PC-3 (cell line): ENCODE measurements at places on chromosomes 5 and 9. TPM values are rescaled to one million over a fixed set of nuclear protein-coding genes. Genes with fewer than 3 reads are reported as not detected.

GRCh38 chr9:77018969-77019235 is 553 bp upstream of the FOXB2 start:
- DNase-seq: no peak

DNA sequence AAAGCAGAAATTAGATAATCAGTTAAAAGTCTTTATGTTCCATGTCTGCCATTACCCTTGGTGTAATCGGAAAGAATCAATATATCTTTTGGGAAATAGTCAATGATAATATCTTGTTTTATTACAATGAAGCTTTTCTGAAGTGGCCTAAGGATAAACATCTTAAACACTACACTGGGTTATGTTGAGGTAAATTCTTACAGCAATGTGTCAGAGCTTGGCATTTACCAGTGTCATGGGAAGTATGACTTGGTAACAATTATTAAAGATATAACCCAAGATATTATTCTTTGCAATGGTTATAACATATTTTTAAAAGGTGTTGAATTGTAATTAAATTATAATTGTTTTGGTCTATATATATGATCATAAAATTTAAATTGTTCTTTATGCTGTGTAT is 84.7 kb downstream of the CFAP95 start:
- peak; percentile 30 for DNase-seq

GRCh38 chr5:173033923-173034322 is 22.2 kb upstream of the CREBRF start:
- DNase-seq: no peak

The MAMDC2 gene
- not detected in 2 replicates for total RNA-seq

The TRIO gene
- total RNA-seq: 211 and 271 TPM in 2 replicates
